ENCODE measurements at places on chromosomes 6 and 20.

- DNase-seq, result peak; percentile 86
These were observed 31.2 kb downstream of the PARD6B start for GRCh38 chr20:50762435-50763220.

DNA sequence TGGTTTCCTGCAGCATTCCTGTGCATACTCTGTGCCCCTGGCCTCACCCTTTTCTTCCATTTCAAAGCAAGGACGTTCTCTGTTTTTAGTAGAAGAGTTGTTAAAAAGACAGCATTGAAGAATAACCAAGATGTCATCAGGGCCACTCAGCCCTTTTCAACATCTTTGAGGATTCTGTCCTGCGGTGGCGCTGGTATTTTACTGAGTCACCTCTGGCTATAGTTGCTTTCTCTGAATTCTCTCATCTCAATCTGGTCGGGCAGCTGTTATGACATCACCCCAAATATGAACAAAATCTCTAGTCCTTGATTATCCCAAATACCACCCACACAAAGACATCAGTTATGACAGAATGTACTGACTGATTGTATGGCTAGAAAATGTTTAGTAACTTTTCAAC is 204.2 kb downstream of the GRIK2 start:
- no peak for DNase-seq

- no peak for DNase-seq
These were observed 70.0 kb upstream of the CD2AP start for GRCh38 chr6:47407300-47408281.

DNA sequence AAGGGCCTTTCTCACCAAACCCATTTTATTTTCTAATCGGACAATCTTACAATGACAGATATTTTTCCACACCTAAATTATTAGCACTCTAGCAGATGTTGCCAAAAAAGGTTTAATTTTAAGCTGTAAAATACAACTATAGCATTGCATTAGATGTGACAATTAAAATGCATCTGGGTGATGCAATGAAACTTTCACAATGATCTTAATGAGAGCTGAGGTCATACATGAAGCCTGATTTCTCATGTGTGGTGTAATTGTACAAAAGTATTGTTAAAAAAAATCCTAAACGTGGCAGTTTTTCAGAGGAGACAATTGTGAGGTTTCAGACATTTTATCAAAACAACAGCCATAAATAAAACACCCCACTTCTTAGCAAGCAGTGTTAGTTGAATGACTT is 606.0 kb downstream of the HDGFL1 start:
- DNase-seq, result no peak

DNA sequence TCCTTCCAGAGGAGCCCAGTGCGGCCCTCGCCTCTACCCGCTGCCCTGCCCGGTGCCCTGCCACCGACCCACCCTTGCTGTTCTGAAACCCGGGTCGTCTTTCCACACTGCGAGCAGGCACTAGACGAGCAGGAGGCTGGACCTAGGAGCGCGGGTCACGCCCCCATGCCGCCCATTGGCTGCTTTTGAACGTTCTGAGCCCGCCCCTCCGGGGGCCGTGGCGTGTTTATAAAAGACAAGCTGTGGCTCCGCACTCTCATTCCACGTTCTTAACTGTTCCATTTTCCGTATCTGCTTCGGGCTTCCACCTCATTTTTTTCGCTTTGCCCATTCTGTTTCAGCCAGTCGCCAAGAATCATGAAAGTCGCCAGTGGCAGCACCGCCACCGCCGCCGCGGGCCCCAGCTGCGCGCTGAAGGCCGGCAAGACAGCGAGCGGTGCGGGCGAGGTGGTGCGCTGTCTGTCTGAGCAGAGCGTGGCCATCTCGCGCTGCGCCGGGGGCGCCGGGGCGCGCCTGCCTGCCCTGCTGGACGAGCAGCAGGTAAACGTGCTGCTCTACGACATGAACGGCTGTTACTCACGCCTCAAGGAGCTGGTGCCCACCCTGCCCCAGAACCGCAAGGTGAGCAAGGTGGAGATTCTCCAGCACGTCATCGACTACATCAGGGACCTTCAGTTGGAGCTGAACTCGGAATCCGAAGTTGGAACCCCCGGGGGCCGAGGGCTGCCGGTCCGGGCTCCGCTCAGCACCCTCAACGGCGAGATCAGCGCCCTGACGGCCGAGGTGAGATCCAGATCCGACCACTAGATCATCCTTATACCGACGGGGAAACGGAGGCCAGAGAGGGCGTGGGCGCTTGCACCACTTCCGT is at the start of gene ID1:
Gene ID1, plus strand, starts transcription at position 259 of the 871 bp plus-strand sequence. Its CDS starts 99 bp downstream, at position 358.
- peak; percentile 97 for DNase-seq

- DNase-seq, result peak; percentile 96
These were observed 193.3 kb downstream of the PHACTR1 start for GRCh38 chr6:12909833-12910232.

- peak; percentile 85 for DNase-seq
These were observed 60.2 kb downstream of the EZR start for GRCh38 chr6:158758941-158759479.

Data from cerebellar cortex (tissue), 1 donor.